Stimulated activated CD8-positive, alpha-beta memory T cell treated with anti-CD3 and anti-CD28 coated beads, Interleukin-15, amount 100 ng/mL, for 48 hours (primary cell): ENCODE measurements at places on chromosomes 5 and 9.

GRCh38 chr5:172150514-172151425 lies 37.3 kb downstream of the STK10 start:
- no peak for DNase-seq

GRCh38 chr9:132768932-132769905 lies 99.0 kb downstream of the GTF3C4 start:
- peak; percentile 49 for DNase-seq

DNA sequence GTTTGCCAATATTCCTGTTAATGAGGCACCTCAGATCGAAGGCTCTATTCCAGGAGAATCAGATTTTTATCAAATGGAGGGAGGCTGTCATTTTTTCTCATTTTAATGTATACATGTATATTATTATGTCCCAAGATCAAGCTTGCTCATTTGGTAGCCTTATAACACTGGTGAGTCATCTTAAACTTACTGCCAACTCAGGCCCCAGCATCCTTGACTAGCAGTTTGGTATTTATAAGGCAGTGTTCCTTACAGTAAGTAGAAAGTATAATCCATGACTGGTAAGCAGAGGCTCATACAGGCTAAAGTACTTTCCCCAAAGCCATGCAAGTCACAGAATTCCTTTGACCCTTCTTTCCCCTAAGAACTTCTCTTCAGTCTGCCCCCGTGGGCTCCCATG lies 90.7 kb upstream of the NR3C1 start:
- no peak for DNase-seq

DNA sequence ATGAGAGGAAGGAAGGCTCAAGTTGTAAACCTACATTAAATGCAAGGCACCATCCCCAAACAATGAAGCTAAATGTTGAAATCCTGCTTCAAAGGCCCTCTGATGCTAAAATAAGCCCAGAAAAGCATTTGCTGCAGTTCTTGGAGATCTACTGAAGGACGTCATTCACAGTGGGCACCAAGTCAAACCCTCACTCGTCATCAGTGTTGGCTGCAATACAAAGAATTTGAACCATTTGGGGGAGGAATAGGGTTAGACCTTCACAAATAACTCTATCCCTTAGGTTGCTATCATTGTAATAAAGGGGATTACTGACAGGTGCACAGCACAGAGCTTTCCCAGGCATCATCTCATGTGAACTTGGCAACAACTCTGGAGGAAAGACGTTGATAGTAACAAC lies 9.3 kb upstream of the MEGF9 start:
- no peak for DNase-seq

- no peak for DNase-seq
These were observed 3.6 kb downstream of the FGF18 start for GRCh38 chr5:171422902-171423663.

DNA sequence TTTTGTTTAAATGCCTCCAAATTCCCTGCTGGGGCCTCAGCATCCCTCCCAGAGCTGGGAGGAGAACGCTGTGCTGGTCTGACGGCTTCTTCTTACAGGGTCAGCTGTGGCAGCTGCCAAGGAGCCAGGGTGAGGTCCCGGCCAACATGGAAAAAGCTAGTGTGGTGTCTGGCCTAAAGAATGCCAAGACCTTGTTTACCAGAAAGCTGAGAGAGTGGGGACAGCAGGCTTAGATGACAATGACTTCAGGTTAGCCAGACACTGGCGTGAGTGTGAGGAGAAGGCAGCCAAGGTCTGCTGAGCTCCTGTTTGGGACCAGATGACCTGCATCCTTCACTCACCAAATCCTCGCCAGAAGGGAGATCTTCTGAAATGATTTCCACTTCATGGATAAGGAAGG lies 112.5 kb downstream of the CRB2 start:
- DNase-seq = no peak

DNA sequence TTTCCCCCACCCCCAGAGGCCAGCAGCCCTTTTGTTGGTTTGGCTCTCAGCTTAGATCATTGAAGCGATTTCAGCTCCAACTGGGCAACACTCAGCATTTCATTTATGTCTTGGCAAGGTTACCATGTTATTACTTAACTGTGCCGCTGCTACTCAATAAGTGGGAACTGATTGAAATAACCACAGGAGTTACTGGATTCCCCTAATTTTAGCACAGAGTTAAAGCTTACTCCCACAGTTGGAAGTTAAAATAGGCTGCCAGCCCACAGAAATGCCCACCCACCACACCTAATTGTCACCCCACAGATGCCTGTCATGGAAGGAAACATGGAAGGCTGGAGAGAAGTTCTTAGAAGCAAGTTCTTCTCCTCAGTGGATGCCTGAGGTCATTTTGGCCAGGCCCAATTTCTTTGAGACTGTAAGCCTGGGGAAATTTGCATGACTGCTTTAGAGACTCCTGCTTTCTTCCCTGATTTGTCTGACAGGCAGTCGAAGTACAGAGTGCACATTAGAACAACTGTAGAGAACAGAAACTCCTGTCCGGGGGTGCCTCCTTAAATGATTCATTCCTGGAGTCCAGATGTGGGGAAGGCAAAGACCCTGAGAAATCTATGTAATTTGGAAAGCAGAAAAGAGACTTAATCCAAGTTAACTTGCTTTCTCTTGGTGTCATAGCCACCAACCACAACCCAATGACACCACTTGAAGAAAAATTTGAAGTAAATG lies 370.0 kb downstream of the ZSWIM6 start:
- DNase-seq = no peak

DNA sequence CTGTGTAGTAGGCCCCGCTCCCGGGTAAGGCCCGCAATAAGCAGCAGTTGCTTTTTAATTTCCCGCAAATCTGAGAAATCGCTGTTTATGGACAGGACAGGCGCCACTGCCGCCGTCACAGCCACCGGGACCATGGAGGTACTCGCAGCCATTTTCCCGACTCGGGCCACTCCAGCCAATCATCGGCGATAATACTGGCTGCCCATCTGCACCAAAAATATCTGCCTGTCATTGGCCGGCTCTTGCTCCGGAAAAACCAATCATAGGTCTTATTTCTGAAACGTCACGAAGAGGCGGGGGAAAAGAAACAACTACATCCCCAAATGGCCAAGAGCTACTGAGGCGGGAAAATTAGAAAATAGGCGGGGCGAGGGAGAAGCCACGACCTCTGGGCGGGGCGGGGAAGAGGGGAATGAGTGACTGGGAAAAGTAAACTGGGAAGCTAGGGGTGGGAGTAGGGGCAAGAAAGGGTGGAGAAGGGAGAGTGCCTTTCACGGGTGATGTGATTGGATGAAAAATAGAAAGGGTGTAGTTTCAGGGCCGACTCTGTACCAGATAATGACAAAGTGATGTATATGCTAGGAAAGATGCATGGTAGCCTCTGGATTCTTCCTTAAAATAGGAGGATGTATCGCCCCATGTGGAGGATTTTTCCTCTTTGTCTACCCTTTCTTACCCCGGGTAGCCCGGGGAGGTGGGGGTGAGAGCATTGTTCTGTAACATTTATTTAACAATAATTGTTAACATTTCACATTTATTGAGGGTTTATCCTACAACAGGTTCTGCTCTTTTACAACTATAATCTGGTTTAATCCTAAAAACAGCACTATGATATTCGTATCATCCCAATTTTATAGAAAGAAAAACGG lies at the start of gene CDC23:
TSS of gene CDC23 (minus strand) at position 163 of the 869 bp plus-strand sequence. CDS start at position 152, 11 bp downstream.
- DNase-seq = peak; percentile 79

- DNase-seq = no peak
These were observed 66.0 kb downstream of the TBCA start for GRCh38 chr5:77709993-77710685.

- no peak for DNase-seq
These were observed 624 bp downstream of the FBXW11 start for GRCh38 chr5:172005708-172006320.

DNA sequence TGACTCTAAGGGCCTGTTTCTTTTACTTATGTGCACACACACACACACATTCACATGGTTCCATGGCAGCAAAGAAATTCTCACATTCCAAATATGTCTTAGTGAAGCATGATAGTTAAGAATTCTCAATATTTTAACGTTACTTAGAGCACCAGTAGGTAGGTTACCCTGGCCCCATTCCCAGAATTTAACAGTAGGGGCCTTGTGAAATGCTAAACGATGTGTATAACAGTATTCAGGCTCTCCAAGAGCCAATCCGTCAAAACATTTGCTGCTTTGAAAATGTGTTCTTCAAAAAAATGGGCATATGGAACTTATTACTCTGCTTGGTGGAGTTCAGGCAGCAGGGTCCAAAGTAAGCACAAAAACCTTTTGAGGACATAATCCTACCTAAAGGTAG lies 93.7 kb upstream of the DAB2 start:
- no peak for DNase-seq

DNA sequence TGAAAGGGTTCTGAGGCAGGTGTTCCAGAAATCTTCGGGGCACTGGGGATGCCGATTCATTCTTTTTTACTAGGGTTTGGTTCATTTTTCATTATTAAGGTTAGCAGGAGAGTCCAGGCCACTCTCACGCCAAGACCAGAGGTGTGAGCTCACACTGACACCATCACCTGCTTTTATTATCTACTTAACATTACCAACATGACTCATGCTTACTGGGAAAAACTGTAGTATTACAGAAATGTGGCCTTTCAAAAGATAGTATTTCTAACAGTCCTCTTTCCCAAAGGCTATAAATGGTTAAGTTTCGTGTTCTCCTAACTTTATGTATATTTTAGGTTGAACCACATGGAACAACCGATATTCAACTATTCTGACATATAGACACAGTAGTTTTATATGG lies 222.1 kb downstream of the ROR2 start:
- no peak for DNase-seq

GRCh38 chr5:142262683-142263082 lies 62.1 kb downstream of the SPRY4 start:
- no peak for DNase-seq

GRCh38 chr5:6261668-6262067 lies 116.7 kb downstream of the MED10 start:
- no peak for DNase-seq

GRCh38 chr5:72205431-72206009 lies 98.2 kb downstream of the MAP1B start:
- DNase-seq = no peak

DNA sequence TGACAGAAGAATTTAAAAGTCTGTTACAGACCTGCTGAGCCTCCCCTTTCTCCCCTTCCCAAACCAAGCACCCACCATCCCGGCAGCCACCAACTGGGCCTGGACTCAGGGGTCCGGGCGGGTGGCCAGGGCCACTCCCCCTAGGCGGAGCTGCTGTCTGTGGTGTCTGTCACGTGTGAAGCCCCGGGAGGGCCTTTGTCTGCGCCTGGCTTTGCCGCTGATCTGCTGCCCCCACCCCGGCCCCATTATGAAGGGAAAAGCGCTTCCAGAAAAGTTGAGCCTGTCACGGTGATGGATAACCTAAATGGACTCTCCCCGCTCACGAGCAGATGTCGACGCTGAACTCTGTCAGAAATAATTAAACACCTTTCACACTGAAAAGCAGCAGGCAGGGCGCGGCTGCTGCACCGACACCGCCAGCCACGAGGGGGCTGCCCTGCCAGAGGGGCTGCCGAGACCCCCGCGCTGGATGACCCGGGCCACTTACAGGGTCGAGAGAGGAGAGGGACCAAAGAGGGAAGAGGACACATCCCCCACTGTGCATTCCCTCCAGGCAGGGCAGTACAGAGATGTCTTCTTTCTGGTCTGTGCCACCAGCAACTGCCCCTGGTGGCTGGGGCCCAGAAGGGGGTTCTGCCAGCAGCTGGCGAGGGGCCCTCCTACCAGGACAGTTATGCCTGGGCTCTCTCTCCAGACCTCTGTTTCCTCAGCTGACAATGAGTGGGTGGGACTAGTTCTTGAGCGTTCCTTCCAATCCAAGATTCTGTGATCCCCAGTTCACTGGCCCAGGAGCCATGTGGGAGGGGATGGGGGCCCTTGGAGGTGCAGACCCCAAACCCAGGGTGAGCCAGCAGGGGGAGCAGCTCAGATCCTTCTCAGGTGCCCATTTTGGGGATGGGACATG lies 36.0 kb upstream of the BARHL1 start:
- DNase-seq = no peak
